ENCODE measurements at places on chromosomes 4 and X. TPM values are rescaled to one million over a fixed set of nuclear protein-coding genes. Genes with fewer than 3 reads are reported as not detected.

Gene TMEM47
- total RNA-seq: 39.6 TPM

Gene PRDM5
- 5.3 TPM for total RNA-seq

Gene TECRL
- not detected for total RNA-seq

Gene FAM53A
- 3.4 TPM for total RNA-seq

Gene ADAMTS3
- total RNA-seq: 4.2 TPM

Measured in astrocyte (in vitro differentiated cells and primary cell).